Kidney (tissue), 22 donors: ENCODE measurements at places on chromosomes 11 and 22. TPM values are rescaled to one million over a fixed set of nuclear protein-coding genes. Genes with fewer than 3 reads are reported as not detected.

- DNase-seq, result no peak
Observed at GRCh38 chr11:72221386-72222075, 3.0 kb upstream of the INPPL1 start.

- no peak for DNase-seq
Observed at GRCh38 chr22:25354456-25354855, 135.0 kb downstream of the CRYBB2 start.

GRCh38 chr11:335779-336658 is 15.4 kb upstream of the IFITM3 start:
- peak; percentile 67 for DNase-seq

DNA sequence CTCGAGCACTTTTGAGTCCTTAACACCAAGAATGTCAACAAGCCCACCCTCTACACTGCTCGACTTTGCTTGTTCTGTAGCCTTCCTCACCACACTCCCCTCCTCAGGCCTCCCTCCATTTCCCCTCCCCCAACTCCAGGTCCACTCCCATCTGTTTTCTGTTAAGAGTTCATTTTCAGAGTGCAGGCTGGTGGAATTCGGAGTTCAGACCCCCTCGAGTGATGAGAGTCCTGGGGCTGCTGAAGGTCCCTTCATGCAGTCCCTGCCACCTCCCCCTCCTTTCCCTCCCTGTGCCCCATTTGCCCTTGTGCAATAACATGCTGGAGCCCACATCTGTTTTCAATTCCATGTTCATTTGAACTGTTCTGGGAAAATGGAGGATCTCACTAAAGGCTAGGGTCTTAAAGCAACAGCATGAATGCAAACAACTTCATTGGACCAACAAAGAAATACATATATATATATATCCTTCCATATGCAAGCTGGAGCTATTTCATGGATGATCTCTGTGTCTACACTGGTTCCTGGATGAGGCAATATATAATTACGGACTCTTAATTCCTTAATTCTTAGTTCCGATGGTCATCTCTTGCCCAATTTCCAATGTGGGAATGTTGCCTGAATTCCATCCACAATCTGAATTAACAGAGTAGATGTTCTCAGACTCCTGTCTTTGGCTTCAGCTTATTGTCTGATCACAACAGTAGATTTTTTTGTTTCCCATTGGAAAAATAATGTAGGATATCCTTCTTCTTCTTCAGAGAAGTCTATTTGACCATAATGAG is 340.4 kb downstream of the ETS1 start:
- peak; percentile 74 for DNase-seq

- DNase-seq, result no peak
Observed at GRCh38 chr11:118715837-118716260, 36.4 kb upstream of the TREH start.

DNA sequence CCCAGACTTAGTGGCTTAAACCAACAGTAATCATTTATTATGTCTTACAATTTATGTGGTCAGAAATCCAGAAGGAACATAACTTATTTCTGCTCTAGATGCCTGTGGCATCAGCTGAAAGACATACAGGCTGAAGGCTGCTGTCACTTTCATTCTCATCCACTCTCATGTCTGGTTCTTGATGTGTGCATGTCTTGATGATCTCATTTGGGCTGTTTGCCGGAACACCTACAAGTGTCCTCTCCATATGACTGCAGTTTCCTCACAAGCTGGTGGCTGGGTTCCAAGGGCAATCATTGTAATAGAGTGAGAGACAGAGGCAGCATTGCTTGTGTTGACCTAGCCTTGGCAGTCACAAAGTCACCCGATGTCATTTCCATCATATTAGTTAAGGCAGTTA is 1375.9 kb upstream of the RAG2 start:
- DNase-seq, result no peak

- DNase-seq, result no peak
Observed at GRCh38 chr11:11035331-11035730, 177.5 kb upstream of the ZBED5 start.

DNA sequence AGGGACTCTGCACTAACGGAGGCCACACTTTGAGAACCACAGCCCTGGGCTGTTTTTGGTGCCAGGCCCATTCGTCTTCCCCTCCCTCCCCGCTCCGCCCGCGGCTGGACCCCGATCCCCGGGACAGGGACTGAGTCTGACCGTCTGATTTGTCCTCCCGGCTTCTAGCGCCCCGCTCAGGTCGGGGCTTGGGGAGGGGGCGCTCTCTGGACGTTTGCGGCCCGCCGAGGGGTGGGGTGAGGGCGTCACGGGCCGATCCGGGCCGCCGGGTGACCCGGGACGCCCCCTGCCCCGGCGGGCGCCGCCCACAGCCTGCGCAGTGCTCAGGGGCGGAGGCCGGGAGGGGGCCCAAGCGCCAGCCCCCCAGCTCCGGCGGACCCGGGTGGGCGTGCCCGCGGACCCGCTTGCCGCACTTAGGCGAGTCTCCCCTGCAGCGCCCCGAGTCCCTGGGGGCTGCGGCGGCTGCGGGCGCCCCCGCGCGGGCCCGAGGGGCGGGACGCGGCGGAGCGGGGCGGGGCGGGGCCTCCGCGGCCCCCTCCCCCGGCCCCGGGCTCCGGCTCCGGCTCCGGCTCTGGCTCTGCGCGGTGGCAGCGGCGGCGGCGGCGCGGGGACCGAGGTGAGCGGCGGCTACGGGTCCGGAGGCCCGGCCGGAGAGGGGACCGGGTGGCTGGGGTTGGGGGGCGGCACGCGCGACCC is 33.7 kb upstream of the PRR5 start:
- peak; percentile 78 for DNase-seq

- peak; percentile 48 for DNase-seq
Observed at GRCh38 chr11:19441752-19442553, 201.2 kb upstream of the E2F8 start.

- no peak for DNase-seq
Observed at GRCh38 chr11:109590782-109591181, 168.8 kb downstream of the C11orf87 start.

GRCh38 chr11:61954851-61955421 is 4.8 kb downstream of the BEST1 start:
- peak; percentile 82 for DNase-seq

The OR6T1 gene
- total RNA-seq, result not detected

The TRMU gene
- 40.5 TPM for total RNA-seq

The MOV10L1 gene
- 0.38 TPM for total RNA-seq

The NXPE2 gene
- total RNA-seq, result 0.22 TPM

The DGCR6 gene
- 1.7 TPM for total RNA-seq

The TREH gene
- 1.0 TPM for total RNA-seq
